ENCODE measurements at places on chromosomes 16 and 17.

DNA sequence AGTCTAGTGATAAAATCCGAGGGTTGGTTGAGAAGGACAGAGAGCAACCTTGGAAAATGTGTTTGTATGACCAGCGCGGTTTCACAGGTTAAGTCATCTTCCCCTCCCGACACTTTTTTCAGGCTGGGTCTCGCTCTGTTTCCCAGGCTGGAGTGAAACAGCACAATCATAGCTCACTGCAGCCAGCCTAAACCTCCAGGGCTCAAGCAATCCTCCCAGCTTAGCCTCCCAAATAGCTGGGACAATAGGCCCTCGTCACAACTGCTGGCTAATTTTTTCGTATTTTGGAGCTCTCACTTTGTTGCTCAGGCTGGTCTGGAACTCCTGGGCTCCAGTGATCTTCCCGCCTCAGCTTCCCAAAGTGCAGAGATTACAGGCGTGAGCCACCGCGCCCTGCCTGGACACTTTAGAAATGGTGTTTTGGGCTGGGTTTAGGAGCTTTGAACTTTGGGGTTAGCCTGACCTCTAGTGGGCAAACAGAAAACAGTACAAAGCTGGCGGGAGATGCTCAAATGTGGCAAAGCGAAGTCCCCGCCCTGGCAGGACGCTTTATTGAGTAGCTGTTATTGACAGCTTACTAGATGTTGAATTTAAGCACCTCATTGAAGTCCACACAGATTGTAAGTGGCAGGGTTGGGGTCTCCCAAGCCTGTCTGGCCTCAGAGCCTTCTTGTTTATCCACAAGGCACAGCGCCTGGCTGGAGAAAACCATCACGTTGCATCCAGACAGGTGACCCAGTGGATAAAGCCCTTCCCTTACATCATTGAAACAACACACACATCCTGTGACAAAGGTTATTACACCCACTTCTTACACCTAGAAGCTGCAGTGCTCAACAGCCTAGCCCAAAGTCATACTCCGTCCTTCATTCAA, 34.7 kb upstream of the RBBP6 start:
- DNase-seq = peak; percentile 48

GRCh38 chr17:13784434-13785095, 182.8 kb upstream of the HS3ST3A1 start:
- no peak for DNase-seq

DNA sequence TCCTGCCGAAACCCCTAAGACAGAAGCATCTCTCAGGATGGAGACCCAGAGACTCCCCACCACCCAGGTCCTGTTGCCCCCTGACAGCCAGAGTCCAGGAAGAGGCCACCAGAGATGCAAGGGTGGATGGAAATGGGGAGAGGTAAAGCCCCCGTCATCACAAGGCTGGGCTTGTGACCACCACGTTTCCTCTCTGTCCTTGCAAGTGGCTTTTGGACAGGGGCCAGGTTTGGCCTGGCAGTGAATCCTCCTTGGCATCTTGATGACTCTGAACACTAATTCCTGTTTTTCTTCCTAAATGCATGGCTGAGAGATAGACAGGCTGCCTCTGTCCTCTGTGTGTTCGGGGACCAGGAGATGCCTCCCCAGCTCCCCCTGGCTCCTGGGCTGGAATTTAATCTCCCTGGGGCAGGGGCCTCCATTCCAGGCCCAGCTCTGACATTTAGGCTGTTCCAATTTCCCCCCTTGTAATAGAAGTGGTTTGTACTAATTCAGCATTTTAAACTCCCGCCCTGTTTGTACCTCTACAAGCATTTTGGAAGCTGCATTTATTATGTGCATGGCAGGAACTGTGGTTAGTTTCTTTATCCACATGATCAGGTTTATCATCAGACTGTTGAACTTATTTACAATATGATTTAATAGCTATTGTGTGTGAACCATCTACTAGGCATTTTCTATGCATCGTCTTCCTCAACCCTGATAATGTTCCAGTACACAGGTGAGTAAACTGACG, 116.1 kb upstream of the IRX6 start:
- no peak for DNase-seq

DNA sequence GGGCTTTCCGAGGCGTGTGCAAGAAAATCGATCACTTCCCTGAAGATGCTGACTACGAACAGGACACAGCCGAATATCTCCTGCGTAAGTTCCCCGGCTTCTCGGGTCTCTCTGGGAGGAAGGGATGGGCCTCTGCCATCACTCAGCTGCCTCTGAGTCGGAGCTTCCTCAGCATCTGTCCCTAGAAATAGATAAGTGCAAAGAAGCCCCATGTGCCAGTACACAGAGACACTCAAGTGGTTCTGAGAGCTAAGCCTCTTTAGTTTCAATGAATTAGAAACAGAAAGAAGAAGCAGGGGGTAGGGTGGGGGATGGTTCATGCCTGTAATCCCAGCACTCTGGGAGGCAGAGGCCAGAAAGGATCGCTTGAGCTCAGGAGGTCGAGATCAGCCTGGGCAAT, 90.6 kb downstream of the CACNG3 start:
- no peak for DNase-seq

- no peak for DNase-seq
Observed at GRCh38 chr16:35725949-35726348, 2266.5 kb downstream of the TP53TG3F start.

GRCh38 chr17:77802811-77803220, 155.7 kb upstream of the TNRC6C start:
- no peak for DNase-seq

GRCh38 chr17:14854691-14855090, 410.4 kb downstream of the PMP22 start:
- no peak for DNase-seq

DNA sequence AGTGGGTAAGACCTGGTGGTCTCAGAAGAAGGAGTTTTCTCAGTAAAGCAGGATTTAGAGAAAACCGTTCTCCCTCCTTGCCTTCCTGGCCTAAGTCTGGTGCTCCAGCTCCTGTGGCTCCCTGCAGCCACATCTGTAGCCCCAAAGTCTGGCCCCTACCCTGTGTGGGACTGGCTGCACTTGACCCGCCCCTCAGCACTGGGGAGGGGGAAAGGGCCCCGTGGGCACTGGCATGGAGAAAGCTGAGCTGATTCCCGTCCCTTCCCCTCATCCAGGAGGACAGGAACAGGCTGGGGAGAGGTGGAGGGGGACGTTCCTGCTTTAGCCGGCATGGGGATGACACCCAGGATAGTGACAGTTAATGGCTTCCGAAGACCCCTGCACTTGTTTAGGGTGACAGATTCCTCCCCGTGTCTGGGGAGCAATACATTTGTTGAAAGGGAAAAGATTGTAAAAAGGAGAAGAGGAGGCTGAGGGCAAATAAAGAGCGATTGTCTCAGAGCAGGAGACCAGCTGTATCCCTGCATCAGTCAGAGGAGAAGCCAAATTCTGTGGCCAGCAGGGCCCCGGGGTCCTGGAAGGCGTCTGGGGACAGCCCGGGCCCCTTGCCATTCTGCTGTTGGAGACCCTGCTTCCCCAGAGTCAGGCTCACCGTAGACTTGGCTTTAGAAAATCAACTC, 37.9 kb downstream of the GRIN2C start:
- no peak for DNase-seq

DNA sequence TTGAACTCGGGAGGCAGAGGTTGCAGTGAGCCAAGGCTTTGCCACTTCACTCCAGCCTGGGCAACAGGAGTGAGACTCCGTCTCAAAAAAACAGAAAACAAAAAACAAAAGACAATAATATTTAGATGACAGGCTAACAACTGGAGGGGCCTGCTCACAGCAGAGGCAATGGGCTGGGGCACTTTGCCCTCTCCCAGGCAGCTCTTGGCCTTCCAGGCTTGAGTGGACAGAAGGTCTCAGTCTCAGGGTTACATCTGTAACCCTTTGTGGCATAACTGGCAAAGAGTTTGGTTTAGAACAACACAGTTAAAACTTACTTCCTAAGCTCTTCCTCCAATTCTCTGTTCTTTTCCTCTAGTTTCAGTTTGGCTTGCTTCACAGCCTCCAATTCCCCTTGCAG, 114.9 kb downstream of the SPAG9 start:
- DNase-seq = no peak

DNA sequence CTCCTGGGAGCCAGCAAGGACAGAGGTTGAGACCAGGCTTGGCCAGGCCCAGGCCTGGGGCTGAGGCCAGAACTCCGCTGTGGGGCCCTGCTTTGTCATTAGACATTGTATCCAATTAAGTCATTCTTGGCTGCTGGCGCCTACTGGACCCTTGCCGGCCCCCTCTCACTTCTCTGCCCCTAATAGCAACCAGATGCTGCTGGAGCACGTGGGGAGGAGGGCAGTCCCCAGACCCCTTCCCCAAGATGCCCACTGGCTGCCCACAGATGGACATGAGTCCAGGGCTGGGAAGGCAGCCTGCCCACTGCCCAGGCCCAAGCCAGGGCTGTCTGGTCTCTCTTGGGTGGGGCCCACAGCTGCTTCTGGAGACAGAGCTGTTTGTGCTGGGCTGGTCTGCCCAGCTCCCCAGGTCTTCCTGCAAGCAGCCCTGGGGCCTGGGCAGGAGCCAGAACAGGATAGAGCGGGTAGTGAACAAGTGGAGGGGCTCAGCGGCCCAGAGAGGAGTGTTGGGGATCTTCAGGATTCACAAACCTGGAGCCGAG, 7.8 kb downstream of the PLXDC1 start:
- DNase-seq = no peak

DNA sequence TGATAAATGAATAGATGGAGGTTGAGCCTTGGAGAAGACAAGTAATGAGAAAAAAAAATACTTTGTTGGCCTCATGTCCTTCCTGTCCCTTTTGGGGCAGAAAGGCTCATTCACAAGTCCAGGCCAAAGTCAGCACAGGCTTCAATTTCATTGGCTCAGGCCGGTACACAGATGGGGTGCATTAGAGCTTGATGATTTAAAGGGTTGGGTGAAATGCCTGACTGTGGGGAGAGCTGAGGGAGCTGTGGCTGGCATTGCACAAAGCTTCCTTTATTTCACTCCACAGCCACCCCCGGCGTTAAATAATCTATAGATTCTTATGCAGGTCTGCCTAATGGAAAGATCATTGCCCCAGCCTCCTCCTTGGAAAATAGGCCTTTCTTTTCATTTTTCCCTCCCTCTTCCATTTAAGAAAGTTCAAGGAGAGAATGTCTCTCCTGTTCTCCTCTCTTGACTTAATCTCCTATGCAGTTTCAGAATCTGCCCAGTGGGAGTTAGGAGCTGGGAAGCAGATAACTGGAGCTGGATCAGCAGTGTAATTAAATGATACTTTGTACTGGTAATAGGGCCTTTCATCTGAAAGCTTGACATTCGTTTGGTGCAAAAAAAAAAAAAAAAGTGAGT, 24.4 kb downstream of the YPEL2 start:
- DNase-seq = no peak

DNA sequence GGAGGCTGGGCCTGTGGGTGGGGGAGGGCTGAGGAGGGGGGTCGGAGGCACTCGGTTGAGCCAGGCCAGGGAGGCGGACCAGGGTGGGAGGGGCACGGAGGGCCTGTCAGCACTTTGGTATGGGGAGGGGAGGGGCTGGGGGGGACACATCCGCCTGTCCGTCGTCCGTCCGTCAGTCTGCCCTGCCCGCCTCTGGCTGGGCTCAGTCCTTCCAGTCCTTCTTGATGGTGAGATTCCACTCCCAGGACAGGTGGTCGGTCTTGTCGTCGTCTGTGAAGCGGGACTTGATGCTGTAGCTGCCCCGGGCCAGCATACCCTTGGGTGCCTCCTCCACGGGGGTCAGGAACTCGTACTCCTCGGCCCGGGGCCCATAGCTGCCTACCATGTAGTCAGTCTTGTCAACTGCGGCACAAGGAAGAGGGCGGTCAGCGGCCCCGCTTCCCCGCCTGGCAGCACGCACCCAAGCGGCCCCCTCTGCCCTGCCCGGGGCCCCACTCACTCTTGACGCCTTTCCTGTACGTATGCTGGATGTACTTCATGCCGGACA, 2.4 kb downstream of the ARHGDIA start:
- DNase-seq = no peak

DNA sequence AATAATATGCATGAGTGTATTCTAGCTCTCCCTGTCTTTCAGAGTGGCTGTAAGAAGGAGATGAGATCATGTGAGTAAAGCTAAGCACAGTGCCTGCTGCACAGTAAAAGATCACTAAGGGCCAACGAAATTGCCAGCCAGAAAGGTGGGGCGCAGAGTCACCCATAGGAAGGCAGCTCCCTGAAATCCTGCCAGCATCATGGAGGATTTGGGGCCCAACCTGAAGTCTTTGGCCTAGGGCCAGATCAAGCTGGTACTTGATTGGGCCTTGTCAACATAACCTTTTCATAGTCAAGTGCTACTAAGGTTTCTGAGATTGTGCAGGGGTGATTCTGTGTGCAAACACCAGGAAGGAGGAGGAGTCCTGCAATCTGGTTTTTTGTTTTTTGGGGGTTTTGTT, 16.5 kb downstream of the SCNN1B start:
- DNase-seq = no peak

- DNase-seq = no peak
Observed at GRCh38 chr16:75620326-75621169, 2.5 kb downstream of the ADAT1 start.

DNA sequence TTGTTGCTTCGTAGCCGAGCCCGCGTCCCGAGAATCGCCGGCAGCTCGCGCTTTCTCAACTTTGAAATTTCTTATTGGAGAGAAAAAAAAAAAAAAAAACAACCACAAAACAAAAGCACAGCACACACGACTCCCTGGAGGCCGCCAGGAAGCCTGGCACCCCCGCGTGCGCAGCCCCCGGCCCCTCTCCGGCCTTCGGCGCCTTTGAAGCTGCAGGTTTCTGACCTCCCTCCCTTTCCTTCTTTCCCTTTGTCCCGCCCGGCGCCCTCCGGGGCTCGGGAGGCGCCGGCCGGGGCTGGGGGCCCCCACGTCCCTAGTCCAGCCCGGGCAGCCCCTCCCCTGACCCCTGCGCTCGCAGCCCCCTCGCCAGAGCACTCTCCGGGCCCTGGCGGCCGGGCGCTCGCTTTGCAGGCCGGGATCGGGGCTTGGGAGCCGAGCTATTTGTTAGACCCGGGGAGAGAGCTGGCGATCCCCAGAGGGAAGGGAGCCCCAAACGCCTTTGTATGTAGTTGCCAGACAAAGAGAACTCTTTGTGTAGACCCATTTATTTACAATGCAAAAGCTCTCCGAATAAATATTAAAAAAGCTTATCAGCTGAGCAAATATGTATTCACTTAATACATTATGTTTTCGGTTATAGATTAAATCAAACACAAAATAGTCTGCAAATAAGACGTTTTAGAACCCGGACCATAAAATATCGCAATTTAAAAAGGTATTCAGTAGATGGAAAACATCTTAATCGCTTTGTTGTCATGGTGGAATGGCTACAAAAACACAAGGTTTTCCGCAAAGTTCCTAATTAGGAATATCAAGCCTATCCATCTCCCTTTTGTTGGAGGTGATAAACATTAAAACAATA, 2.3 kb downstream of the BAHCC1 start:
- DNase-seq = no peak

- DNase-seq = no peak
Observed at GRCh38 chr17:2797226-2797625, 988 bp downstream of the RAP1GAP2 start.

Measured in activated naive CD4-positive, alpha-beta T cell treated with anti-CD3 and anti-CD28 coated beads, Interleukin-2, amount 50 U/mL, for 16 hours (primary cell).